ENCODE measurements at places on chromosomes 1 and 21. TPM values are rescaled to one million over a fixed set of nuclear protein-coding genes. Genes with fewer than 3 reads are reported as not detected.

DNA sequence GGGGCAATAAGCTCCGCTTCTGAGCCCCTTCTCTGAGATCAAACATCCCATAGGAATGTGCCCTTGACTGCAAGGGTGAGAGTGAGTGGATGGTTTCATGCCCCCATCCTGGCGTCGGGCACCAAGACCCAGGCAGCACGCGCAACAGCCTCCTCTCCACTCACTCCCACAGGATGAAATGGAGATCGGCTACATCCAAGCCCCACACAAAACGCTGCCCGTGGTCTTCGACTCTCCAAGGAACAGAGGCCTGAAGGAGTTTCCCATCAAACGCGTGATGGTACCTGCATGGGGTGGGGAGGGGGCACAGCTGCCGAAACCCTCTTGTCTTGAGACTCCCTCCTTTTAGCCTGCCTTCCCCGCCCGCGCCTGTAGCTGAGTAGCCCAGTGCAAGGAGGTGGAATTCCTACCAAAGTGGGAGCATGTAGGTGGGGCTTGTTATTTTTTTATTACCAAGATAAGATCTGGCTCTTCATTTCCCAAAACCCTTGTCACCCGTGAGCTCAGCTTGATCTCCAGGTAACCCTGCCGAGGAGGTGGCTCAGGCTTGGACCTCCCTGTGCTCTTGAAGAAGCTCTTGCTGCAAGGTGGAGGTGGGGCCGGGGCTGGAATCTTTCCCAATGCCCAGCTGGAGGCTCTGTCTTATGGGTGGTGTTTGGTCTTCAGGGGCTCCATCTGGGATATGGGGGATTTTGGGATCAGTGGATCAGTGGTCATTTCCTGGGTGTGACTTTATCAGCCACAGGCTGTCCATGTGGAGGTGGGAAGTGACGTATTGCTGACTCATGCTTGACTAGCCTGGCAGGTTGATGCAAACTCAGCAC is 24.0 kb upstream of the PADI6 start:
- no peak overlapping the region for H3K27ac ChIP-seq
- H3K4me3 ChIP-seq = no peak overlapping the region
- H3K4me1 ChIP-seq = no peaks in the 10 kb centered on the region
- H3K27me3 ChIP-seq = no peaks in the 10 kb centered on the region

GRCh38 chr1:60540141-60540540 is 466.6 kb upstream of the C1orf87 start:
- no peaks in the 10 kb centered on the region for H3K27me3 ChIP-seq
- DNase-seq = no peak
- no peak overlapping the region for H3K4me3 ChIP-seq

GRCh38 chr1:57910782-57911181 is 486.9 kb upstream of the DAB1 start:
- DNase-seq = no peak
- peaks cover 7% of the 10 kb centered on the region for H3K27me3 ChIP-seq
- no peaks in the 10 kb centered on the region for H3K4me1 ChIP-seq
- H3K4me3 ChIP-seq = no peak overlapping the region

DNA sequence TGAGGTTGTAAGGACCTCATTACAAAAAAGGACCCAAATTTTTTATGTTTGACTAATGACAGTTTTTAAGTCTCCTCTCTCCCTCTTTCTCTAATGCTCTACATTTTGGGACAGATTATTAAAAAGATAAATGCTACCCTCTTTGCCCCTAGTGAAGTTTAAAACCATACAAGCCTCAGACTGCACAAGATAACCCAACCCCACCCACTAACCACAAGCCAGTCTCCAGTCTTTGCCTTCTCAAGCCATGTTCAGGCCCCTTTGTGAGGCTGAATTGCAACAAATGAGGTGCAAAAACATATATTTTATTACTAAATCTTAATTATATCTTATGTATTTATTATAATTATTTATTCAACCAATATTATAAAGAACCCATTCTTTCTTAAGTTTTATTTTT is 597.2 kb upstream of the BRINP3 start:
- no peaks in the 10 kb centered on the region for H3K4me1 ChIP-seq
- H3K27me3 ChIP-seq = no peaks in the 10 kb centered on the region
- DNase-seq = no peak
- H3K27ac ChIP-seq = no peak overlapping the region
- no peaks in the 10 kb centered on the region for H3K36me3 ChIP-seq

- H3K4me1 ChIP-seq = peaks cover 21% of the 10 kb centered on the region
- H3K27ac ChIP-seq = no peak overlapping the region
- H3K4me3 ChIP-seq = no peak overlapping the region
- no peak for DNase-seq
- H3K27me3 ChIP-seq = no peaks in the 10 kb centered on the region
These were observed 64.7 kb downstream of the SLC35A3 start for GRCh38 chr1:100034470-100034869.

GRCh38 chr21:45826676-45827301 is 154.8 kb upstream of the COL6A1 start:
- peak overlapping the region; percentile 59 for H3K27ac ChIP-seq
- H3K36me3 ChIP-seq = no peaks in the 10 kb centered on the region
- H3K27me3 ChIP-seq = peaks cover 1% of the 10 kb centered on the region
- peaks cover 13% of the 10 kb centered on the region for H3K4me1 ChIP-seq
- no peak overlapping the region for H3K4me3 ChIP-seq

DNA sequence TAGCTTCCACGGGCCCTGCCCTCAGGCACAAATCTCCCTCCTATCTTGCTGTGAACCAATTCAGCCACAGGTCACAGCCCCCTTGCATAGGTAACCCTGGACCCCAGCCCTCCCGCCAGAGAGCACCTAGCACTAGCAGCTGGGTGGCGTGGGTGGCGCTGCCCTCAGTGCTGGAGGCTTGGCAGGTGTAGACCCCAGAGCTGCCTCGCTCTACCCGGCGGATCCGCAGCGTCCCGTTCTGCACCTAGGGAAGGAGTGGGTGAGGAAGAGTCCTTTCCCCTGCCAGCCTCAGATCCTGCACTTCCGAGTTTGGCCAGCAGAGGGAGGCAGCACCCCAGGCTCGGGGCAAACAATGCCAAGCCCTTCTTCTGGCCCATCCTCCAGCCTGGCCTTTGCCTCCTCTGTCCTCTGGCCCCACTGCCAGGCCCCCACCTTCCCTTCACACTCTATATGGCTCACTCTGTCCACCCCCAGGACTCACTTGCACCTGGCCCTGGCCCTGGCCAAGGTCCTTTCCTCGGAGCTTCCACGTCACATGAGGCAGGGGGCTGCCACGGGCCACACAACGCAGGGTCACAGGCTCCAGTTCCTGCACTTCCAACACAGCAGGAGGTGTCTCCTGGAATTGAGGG is 9.0 kb downstream of the IGSF9 start:
- no peaks in the 10 kb centered on the region for H3K36me3 ChIP-seq
- H3K4me1 ChIP-seq = peaks cover 5% of the 10 kb centered on the region
- H3K27me3 ChIP-seq = peaks cover 4% of the 10 kb centered on the region

GRCh38 chr1:31753707-31754349 is 10.3 kb downstream of the ADGRB2 start:
- DNase-seq = no peak
- H3K4me1 ChIP-seq = peaks cover 10% of the 10 kb centered on the region
- H3K36me3 ChIP-seq = no peaks in the 10 kb centered on the region

GRCh38 chr1:78301141-78301540 is 189.6 kb upstream of the PTGFR start:
- no peaks in the 10 kb centered on the region for H3K4me1 ChIP-seq
- H3K4me3 ChIP-seq = no peak overlapping the region
- DNase-seq = no peak
- H3K36me3 ChIP-seq = no peaks in the 10 kb centered on the region
- H3K27me3 ChIP-seq = peaks cover 1% of the 10 kb centered on the region

- no peaks in the 10 kb centered on the region for H3K4me1 ChIP-seq
- H3K36me3 ChIP-seq = no peaks in the 10 kb centered on the region
- DNase-seq = no peak
- no peak overlapping the region for H3K27ac ChIP-seq
These were observed 85.9 kb downstream of the CENPF start for GRCh38 chr1:214688891-214689290.

DNA sequence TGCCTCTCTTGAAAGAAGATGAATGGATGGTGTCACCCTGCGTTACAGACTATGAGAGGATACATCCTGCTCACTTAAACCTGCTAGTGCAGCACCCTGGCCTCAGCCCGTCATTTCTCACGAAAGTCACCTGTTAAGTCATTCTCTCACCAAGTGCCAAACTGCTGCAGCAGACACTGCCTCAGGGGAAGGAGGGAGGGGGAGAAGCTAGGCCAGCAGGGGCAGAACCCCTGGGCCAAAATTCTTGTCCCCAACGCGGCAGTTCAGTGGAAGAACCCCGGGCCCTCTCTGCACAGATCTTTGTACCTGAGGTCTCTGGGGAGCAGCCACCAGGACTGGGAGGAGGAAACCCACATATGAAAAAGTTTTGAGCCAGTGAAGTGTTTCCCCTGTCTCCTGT is 37.6 kb downstream of the SYT6 start:
- H3K27ac ChIP-seq = no peak overlapping the region
- DNase-seq = no peak
- H3K27me3 ChIP-seq = no peaks in the 10 kb centered on the region
- no peak overlapping the region for H3K4me3 ChIP-seq
- H3K4me1 ChIP-seq = peaks cover 7% of the 10 kb centered on the region
- H3K36me3 ChIP-seq = no peaks in the 10 kb centered on the region

GRCh38 chr1:205936846-205937586 is 6.2 kb downstream of the SLC26A9 start:
- no peak for DNase-seq
- H3K4me3 ChIP-seq = no peak overlapping the region
- H3K4me1 ChIP-seq = no peaks in the 10 kb centered on the region
- H3K27ac ChIP-seq = no peak overlapping the region
- H3K36me3 ChIP-seq = no peaks in the 10 kb centered on the region

DNA sequence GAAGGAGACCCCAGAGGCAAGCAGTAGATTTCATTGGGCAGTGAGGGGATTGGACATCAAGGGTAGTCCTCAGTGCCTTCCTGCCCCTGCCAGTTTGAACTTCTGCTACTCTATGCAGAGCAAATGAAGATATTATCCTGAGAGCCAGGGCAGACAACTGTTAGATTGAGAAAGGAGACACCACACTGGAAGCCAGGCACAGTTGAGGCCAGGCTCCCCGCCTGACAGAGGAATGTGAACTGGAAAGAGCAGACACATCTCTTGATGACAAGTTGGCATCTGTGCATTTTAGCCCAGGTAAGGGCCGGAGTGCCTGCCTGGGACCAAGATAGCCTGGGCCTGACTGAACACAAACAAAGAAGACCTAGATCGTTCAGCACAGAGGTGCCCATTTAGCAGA is 16.0 kb downstream of the SH3BGR start:
- H3K36me3 ChIP-seq = no peaks in the 10 kb centered on the region
- no peak overlapping the region for H3K4me3 ChIP-seq
- no peak for DNase-seq
- no peaks in the 10 kb centered on the region for H3K27me3 ChIP-seq
- H3K4me1 ChIP-seq = no peaks in the 10 kb centered on the region
- no peak overlapping the region for H3K27ac ChIP-seq

DNA sequence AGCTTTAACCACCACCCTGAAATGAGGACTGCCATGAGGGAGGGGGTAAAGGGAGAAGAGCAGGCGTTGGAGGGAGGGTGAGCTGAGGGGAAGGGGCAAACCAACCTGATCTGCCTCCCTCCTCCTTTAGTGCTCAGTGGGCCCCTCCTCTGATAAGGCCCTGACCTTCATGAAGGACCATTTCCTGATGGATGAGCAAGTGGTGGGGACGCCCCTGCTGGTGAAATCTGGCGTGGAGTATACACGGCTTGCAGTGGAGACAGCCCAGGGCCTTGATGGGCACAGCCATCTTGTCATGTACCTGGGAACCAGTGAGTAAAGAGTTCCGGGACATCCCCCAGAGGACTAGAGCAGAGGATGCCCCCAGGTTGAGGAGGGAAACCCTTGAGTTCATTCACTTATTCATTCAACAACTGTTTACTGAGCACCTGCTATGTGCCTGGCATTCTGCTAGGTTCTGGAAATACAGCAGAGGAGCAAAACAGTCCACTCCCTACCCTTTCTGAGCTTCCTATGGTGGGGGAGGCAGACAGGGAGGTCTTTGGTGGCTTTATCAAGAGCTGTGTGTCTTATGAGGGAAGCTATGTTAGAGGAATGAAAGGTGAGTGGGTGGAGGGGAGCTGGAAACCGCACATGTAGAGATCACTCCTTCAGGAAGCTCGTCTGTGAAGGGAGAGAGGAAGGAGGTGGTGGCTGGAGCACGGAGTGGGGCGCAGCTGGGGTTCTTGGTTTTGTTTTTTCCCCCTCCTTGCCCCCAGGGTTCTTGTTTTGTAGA is 19.5 kb downstream of the SEMA4A start:
- no peak overlapping the region for H3K4me3 ChIP-seq
- peaks cover 28% of the 10 kb centered on the region for H3K4me1 ChIP-seq
- peak; percentile 35 for DNase-seq
- peaks cover 34% of the 10 kb centered on the region for H3K36me3 ChIP-seq
- no peaks in the 10 kb centered on the region for H3K27me3 ChIP-seq

DNA sequence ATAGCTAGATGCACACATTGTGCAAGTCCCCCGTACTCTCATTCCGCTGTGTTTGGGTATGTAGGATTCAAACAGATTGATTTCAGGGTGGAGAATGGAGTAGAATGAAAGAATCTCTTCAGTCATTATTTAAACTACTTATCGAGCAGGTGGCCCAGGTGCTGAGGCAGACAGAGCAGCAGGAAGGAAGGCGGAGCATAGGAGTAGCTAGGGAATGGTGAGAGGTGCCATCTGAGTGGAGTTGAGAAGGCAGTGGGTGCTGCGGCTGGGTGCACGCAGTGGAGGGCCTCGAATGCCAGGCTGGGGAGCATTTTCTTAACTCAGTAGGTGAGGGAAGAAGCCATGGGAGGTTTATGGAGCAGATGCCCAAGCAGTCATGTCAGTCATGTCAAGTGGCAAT is 45.2 kb upstream of the CD101 start:
- no peak overlapping the region for H3K4me3 ChIP-seq
- no peak for DNase-seq
- H3K27me3 ChIP-seq = no peaks in the 10 kb centered on the region

- no peak for DNase-seq
- H3K27ac ChIP-seq = no peak overlapping the region
- no peak overlapping the region for H3K4me3 ChIP-seq
- no peaks in the 10 kb centered on the region for H3K36me3 ChIP-seq
These were observed 5.2 kb downstream of the PPFIA4 start for GRCh38 chr1:203031467-203031866.

PCSK9 gene
- not detected for total RNA-seq

TTC24 gene
- 7.3 TPM for total RNA-seq

MAEL gene
- 0.11 TPM for total RNA-seq

KLHDC8A gene
- not detected for total RNA-seq

GFI1 gene
- total RNA-seq = 47.7 TPM

RPE65 gene
- not detected for total RNA-seq

LRRC47 gene
- 34.8 TPM for total RNA-seq

ESPN gene
- total RNA-seq = 0.55 TPM

PGLYRP3 gene
- total RNA-seq = not detected

TMIGD3 gene
- not detected for total RNA-seq

SPRR4 gene
- not detected for total RNA-seq

Data from activated CD4-positive, alpha-beta T cell treated with anti-CD3 and anti-CD28 coated beads for 36 hours (primary cell).